ENCODE measurements at places on chromosomes 3 and 15. TPM values are rescaled to one million over a fixed set of nuclear protein-coding genes. Genes with fewer than 3 reads are reported as not detected.

- H3K27ac ChIP-seq = no peak overlapping the region
- no peak overlapping the region for H3K4me3 ChIP-seq
- no peaks in the 10 kb centered on the region for H3K27me3 ChIP-seq
- DNase-seq = peak; percentile 68
These were observed 13.5 kb downstream of the UBAP1L start for GRCh38 chr15:65101411-65101890.

GRCh38 chr15:76161153-76162035 is 101.6 kb downstream of the TMEM266 start:
- peaks cover 7% of the 10 kb centered on the region for H3K4me1 ChIP-seq
- H3K4me3 ChIP-seq = no peak overlapping the region
- H3K27me3 ChIP-seq = no peaks in the 10 kb centered on the region
- no peak for DNase-seq

DNA sequence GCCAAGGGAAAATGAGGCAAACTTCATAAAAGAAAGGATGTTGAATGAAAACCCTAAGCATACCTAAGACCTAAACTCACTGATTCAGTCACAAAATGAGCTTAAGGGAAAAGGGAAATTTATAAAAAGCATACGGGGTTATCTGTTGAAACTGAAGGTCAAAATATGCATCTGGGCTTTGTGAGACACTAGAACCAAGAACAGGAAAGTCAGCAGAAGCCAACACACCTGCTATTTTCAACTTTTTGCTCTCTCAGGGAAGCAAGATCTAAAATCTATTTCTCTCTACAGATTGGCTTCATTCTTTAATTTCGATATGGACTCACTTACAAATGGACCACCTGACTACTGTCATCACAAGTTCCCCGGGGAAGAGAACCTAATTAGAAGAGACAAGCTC is 338.6 kb upstream of the NECTIN3 start:
- H3K27ac ChIP-seq = no peak overlapping the region
- no peak overlapping the region for H3K4me3 ChIP-seq
- no peaks in the 10 kb centered on the region for H3K36me3 ChIP-seq

NAALADL2 gene
- 81.0 TPM for total RNA-seq

- DNase-seq = peak; percentile 85
- no peak overlapping the region for H3K4me3 ChIP-seq
- H3K4me1 ChIP-seq = peaks cover 6% of the 10 kb centered on the region
- H3K27ac ChIP-seq = peak overlapping the region; percentile 38
- H3K36me3 ChIP-seq = no peaks in the 10 kb centered on the region
These were observed 55.6 kb upstream of the CGNL1 start for GRCh38 chr15:57320631-57321220.

- H3K27me3 ChIP-seq = no peaks in the 10 kb centered on the region
- no peak overlapping the region for H3K27ac ChIP-seq
- no peak for DNase-seq
- H3K36me3 ChIP-seq = 0 out of 2 replicates have a peak, but pooled peaks cover under 1% of the 10 kb centered on the region
- no peaks in the 10 kb centered on the region for H3K4me1 ChIP-seq
- no peak overlapping the region for H3K4me3 ChIP-seq
These were observed 6.1 kb downstream of the MST1 start for GRCh38 chr3:49683162-49683561.

- H3K27ac ChIP-seq = no peak overlapping the region
- H3K27me3 ChIP-seq = no peaks in the 10 kb centered on the region
- H3K4me1 ChIP-seq = no peaks in the 10 kb centered on the region
- H3K36me3 ChIP-seq = no peaks in the 10 kb centered on the region
These were observed 135.4 kb downstream of the SNRPN start for GRCh38 chr15:25090073-25090733.

GATA2 gene
- 28.6 TPM for total RNA-seq

DNA sequence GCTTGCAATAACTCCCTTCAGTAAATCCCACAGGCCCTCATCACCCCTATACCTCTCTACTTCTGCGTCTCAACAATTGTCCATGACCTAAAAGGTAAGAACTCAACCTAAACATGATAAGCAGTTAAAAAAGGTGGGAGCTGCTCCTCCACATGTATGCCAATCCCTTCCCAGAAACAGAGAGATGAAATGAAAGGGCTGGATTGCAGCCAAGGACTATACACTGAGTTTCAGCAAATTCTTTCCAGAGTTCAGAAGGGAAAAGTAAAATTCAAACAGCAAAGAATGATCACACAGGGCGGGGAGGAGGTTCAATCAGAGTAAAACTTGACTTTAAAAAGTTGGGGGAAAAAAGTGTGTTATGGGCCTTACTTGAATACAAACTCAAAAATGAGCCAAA is 27.5 kb downstream of the PLOD2 start:
- peaks cover 61% of the 10 kb centered on the region for H3K4me1 ChIP-seq
- no peaks in the 10 kb centered on the region for H3K27me3 ChIP-seq
- H3K4me3 ChIP-seq = no peak overlapping the region

ONECUT1 gene
- not detected for total RNA-seq

GRCh38 chr3:122931636-122932035 is 95.9 kb downstream of the SEMA5B start:
- H3K27ac ChIP-seq = no peak overlapping the region
- peaks cover 55% of the 10 kb centered on the region for H3K27me3 ChIP-seq
- no peak for DNase-seq

DNA sequence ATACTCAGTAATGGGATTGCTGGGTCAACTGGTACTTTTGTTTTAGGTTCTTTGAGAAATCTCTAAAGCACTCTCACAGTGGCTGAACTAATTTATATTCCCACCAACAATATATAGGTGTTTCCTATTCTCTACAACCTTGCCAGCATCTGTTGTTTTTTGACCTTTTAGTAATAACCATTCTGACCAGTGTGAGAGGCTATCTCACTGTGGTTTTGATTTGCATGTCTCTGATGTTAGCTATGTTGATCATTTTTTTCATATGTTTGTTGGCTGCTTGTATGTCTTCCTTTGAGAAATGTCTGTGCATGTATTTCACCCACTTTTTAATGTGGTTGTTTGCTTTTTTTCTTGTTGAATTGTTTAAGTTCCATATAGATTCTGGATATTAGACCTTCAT is 98.2 kb upstream of the DCBLD2 start:
- no peak for DNase-seq
- no peaks in the 10 kb centered on the region for H3K4me1 ChIP-seq

DNA sequence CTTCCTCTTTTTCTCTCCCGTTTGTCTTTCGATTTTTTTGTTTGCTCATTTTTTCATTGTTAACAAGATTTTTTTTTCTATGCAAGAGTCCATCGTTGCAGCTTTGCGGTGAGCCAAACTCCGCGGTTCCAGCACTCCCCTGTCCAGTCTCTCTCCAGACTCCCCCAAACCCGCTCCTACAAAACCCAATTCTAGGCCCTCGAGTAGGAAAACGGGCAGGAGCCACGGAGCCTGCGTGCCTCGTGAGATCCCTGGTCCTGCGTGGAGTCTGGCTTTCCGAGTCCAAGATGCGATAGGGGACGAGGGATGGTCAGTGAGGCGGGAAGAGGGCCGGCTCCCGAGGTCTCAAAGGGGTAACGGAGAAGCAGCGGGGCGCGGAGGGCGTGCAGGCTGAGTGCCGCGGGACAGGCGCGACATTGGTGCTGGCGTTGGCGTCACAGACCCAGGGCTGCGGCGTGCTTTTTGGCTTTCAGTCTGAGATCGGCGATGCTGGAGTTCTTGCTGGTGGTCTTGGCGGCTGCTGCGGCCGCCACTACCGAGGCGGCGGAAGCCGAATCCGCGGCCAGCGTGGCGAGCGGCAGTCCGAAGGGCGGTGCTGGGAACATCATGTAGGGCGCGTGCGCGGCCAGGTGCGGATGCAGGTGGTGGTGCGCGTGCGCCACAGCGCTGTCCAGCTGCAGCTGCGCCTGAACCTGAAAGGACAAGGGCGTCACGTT is 8.5 kb downstream of the SHOX2 start:
- H3K27ac ChIP-seq = no peak overlapping the region
- H3K27me3 ChIP-seq = no peaks in the 10 kb centered on the region
- H3K4me1 ChIP-seq = no peaks in the 10 kb centered on the region
- peaks cover 32% of the 10 kb centered on the region for H3K36me3 ChIP-seq
- DNase-seq = no peak

DNA sequence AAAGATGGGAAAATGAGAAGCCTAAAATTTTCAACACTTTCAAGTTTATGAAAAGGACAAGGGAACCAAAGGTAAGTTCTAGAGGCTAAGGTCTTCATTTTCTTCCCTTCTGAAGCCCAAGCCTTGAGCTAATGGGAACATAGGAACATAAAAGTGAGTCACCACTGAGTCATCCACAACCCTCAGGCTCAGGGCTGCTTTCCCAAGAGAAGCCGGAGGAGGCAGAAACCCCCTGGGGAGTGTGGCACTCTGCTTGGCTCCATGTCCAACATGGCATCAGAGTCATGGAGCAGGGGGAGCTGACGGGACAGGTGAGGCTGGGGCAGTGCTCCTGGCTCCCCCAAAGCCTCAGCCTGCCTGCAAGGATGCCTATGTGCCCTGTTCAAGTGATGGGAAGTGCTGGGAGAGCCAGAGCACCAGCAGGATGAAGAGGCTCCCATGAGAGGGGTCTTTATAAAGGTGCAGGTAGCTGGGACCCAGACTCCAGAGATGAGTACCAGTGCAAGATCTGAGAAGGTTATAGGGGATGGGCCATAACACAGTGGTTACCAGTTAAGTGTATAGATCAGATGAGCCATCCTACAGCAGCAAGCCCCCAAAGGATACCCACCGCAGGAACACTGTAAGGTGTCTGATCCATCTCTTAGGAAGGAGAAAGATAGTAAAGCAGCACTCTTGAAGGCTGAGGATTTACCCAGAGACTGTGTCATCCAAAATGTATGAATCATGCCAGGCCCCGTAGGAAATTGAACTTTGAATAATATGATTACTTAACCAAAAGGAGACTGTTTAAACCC is 31.8 kb upstream of the RYR3 start:
- H3K36me3 ChIP-seq = no peaks in the 10 kb centered on the region
- peaks cover 18% of the 10 kb centered on the region for H3K4me1 ChIP-seq
- 0 out of 2 replicates have a peak, but pooled peaks cover 5% of the 10 kb centered on the region for H3K27me3 ChIP-seq
- H3K4me3 ChIP-seq = no peak overlapping the region

- H3K27ac ChIP-seq = no peak overlapping the region
- DNase-seq = no peak
- H3K4me1 ChIP-seq = no peaks in the 10 kb centered on the region
- no peaks in the 10 kb centered on the region for H3K27me3 ChIP-seq
- no peaks in the 10 kb centered on the region for H3K36me3 ChIP-seq
These were observed 141.7 kb downstream of the ITPR1 start for GRCh38 chr3:4634894-4635293.

GRCh38 chr15:60798821-60799220 is 319.9 kb upstream of the ICE2 start:
- H3K4me1 ChIP-seq = peaks cover 39% of the 10 kb centered on the region
- H3K36me3 ChIP-seq = no peaks in the 10 kb centered on the region
- no peaks in the 10 kb centered on the region for H3K27me3 ChIP-seq

DNA sequence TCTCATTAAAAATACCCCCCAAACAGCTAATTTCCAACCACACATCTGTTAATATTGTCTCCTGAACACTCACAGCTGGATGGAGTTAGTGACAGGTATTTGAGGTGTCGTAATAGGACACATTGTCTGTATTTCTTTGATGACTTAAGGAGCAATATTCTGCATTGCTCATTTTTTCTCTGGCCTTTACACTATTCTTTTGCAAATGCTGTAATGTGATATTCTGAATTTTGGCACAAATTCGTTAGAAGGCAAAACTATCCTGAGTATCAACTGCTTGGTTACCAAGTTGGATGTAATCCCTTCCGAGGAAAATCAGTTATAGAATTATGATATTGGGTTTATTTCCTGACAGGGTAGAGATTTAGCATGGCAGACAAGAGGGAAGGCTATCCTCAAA is 1030.2 kb downstream of the MCTP2 start:
- no peak overlapping the region for H3K27ac ChIP-seq
- no peaks in the 10 kb centered on the region for H3K36me3 ChIP-seq
- no peak overlapping the region for H3K4me3 ChIP-seq
- H3K4me1 ChIP-seq = peaks cover 51% of the 10 kb centered on the region
- no peaks in the 10 kb centered on the region for H3K27me3 ChIP-seq
- DNase-seq = no peak

DNA sequence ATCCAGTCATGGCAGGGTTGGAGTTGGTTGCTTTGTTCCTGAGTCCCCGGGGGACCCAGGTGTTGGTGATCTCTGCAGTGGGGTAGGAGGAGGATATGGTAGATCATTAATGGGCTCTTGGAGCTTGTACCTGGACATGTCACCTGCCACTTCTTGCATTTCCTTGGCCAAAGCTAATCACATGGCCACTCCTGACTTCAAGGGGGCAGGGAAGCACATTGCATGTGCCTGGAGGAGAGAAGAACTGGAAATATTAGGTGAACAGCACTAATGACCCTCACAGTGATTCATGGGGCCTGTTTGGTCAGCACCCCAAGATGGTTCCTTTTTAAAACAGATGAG is 87.1 kb upstream of the MYZAP start:
- peaks cover 48% of the 10 kb centered on the region for H3K4me1 ChIP-seq
- peak; percentile 13 for DNase-seq
- no peaks in the 10 kb centered on the region for H3K36me3 ChIP-seq
- H3K27ac ChIP-seq = peak overlapping the region; percentile 82

DNA sequence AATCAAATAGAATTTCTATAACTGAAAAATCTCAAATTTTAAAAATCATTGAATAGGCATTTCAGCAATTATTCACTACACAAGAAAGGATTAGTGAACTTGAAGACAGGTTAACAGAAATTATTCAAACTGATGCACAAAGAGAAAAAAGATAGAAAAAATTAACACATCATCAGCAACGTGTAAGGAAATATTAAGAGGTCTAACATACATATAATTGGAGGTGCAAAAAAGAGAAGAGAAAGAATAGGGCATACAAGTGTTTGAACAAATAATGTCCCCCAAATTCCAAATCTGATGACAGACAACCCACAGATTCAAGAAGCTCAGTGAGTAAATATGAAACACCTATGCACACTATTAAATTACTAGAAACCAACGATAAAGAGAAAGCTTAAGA is 57.1 kb downstream of the FBXL2 start:
- DNase-seq = no peak
- H3K4me1 ChIP-seq = peaks cover 8% of the 10 kb centered on the region
- H3K4me3 ChIP-seq = no peak overlapping the region
- no peaks in the 10 kb centered on the region for H3K36me3 ChIP-seq
- H3K27me3 ChIP-seq = no peaks in the 10 kb centered on the region
- H3K27ac ChIP-seq = no peak overlapping the region

DNA sequence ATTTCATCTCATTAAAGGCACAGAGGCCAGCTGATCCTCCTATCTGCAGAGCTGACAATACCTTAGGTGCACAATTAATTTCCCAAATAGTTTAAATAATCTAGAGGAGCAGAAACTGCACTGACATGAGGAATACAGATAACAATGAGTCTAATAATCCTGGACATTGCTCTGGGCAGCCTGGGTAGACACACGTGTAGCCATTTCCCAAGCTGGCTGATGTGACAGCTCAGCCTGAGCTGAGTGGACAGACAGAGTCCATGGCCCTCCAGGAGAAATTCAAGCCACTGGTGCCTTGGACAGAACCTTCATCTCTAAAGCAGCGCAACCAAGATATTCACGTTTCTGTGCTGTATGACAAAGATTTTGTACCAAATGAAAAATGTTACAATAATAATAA is 222.6 kb downstream of the MECOM start:
- no peaks in the 10 kb centered on the region for H3K27me3 ChIP-seq
- H3K27ac ChIP-seq = no peak overlapping the region
- no peak overlapping the region for H3K4me3 ChIP-seq
- no peaks in the 10 kb centered on the region for H3K36me3 ChIP-seq
- no peak for DNase-seq

GRCh38 chr15:94761574-94761973 is 530.2 kb downstream of the MCTP2 start:
- H3K27me3 ChIP-seq = no peaks in the 10 kb centered on the region
- DNase-seq = no peak

GRCh38 chr3:45079715-45080114 is 53.6 kb downstream of the CLEC3B start:
- H3K4me3 ChIP-seq = no peak overlapping the region
- H3K36me3 ChIP-seq = no peaks in the 10 kb centered on the region
- no peaks in the 10 kb centered on the region for H3K27me3 ChIP-seq
- H3K4me1 ChIP-seq = peaks cover 5% of the 10 kb centered on the region
- H3K27ac ChIP-seq = no peak overlapping the region

Data from GM23248 (cell line).